ENCODE measurements at places on chromosomes 12 and 14.
A peak's percentile ranks its signal among the peaks of the same experiment; 100 is the strongest.

DNA sequence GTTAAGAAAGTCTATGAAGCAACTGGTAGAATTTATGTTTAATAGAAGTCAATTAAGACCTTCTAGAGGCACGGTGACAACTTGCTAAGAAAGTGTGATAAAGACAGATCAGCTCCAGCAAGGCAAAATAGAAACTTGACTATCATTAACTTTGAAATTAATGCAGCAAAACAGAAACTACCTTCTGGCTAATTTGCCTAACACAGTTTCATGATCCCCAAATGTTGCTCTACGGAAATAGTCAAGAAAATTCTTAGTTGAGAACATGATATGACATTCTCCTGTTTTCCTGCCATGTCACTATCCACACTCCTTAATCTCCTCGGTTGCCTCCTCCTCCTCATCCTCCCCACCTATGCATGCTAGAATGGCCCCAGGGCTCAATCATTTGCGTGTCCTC lies 4.2 kb downstream of the DENND5B start:
- no peak for DNase-seq

DNA sequence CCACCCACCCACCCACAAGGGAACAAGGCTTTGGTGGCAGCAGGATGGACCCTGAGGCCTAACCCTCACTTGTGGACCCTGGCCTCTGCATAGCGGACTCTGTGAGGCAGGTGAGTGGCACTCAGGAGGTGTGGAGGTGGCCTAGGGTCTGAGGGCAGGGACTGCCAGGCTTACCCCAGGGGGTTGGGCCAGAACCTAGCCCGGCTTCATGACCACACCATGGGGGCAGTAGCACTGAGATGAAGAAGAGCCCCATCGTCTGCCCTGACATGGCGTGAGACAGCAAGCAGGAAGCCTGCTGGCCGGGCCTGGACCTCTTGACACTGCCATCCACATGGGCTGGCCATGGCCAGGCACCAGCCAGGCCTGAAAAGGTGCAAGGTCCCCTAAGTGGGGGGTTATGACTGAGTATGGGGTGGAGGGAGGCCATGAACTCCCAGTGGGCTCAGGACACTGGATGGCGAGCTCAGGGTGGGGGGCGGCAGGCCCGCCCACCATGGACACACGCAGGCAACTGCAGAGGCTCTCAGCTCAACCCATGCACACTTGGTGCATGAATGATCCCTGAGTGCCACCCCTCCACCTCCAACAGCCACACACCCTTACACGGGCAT lies 29.3 kb downstream of the JAG2 start:
- peak; percentile 18 for DNase-seq

- no peak for DNase-seq
These were observed 212.4 kb downstream of the EGLN3 start for GRCh38 chr14:33738491-33738890.

- DNase-seq = no peak
These were observed 1.2 kb downstream of the LMO3 start for GRCh38 chr12:16604596-16605252.

DNA sequence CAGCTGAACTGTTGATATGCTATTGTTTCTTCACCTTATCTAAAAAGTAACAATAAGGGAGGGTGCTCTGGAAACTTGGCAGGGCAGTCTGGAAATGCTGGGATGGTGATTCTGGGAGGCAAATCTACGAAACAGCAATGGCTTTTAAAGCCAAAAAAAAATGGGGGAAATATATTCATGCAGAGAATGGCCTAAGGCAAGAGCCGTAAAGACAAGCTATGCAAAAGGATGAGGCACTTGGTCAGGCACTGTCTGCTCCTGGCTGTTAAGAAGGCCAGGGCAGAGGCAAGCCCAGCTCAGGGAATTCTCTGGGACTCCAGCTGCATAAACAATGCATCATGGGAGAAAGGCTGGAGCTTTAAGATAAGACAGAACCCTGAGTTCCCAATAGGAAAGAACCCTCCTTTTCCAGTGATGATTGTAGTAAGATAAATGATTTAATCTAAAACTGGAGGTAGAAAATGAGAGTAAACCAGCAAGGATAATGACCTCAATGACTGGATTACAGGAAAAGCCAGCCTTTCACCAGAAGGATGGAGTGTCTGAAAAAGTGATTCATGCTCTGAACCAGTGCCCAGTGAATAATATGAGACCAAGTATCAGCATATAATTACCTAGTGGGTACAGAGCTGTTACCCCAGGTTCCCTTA lies 46.0 kb downstream of the ITPR2 start:
- no peak for DNase-seq

DNA sequence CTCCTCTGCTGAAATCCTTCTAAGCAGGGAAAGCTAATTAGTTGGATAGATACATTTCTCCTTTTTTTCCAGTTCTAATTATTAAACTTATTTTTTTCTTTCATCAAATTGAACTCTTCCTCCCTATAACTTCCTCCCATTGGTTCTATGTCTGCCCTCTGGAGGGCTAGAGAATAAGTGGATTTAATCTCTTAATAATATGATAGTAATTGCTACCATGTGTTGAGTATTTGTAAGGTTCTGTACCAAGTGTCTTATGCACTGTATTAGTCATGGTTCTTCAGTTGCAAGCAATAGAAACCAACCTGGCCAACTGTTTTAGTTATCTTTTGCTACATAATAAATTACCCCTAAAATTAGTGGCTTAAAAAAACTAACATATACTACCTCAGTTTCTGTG lies 190.5 kb upstream of the PLXNC1 start:
- no peak for DNase-seq

DNA sequence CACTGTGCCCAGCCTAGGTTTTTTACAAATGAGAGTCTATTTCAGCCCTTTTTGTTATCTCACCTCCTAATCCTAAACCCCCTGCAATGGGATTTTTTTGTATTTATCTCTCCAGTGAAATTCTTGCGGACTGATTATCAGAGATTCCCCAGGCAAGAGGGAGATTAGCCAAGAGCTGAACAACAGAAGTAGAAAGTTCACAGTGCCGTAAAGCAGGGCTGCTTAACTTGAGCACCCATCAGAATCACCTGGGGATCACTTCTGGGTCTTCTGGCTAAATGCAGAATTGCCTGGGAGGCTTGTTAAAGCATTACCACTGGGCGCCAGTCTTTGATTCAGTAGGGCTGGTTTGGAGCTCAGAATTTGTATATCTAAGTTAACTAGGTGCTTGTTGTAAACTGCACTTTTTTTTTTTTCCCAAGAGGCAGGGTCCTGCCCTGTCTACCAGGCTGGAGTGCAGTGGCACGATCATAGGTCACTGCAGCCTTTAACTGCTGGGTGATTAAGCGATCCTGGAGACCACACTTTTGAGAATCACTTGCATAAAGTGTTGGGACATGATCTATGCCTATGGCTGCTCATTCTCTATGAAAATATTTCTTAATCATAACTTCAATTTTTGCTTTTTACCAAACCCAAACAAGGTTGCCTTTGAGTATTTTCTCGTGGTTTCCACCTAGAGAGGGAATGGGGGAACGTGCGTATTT lies 1.1 kb upstream of the DPPA3 start:
- DNase-seq = no peak

DNA sequence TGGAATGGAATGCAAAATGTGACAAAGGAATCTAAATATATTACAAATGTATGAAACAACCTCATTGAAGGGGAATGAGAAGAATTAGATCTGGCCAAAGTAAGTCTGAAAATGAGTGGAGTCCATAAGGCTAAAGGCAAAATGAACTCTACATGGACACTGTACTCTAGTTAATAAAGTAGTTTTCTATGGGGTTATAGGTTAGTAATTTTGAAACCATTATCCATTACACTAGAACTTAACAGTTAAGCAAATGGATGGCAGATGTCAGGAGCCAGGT lies 222.1 kb downstream of the NUAK1 start:
- DNase-seq = no peak

DNA sequence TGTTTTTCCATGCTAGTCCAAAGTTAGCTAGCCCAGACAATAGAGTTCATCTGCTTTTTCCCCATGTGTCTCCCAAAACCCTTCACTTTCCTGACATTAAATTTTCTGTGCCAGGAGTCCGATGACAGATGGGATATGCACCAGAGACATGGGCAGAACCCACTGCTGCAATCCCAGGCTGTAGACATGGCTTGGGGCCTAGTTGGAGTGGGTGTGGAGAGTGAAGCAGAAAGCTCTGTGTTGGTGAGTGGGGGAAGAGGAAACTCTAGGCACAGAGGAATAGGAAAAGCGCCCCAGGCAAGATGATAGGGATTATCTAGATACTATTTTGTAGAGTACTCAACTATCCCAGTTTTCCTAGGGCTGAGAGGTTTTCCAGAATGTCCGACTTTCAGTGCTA lies 4.8 kb upstream of the KRT74 start:
- DNase-seq = no peak

- no peak for DNase-seq
These were observed 275.3 kb downstream of the CCER1 start for GRCh38 chr12:90679674-90680073.

GRCh38 chr14:90620568-90621077 lies 195.6 kb downstream of the TTC7B start:
- DNase-seq = no peak

GRCh38 chr12:97752129-97752528 lies 289.5 kb downstream of the RMST start:
- no peak for DNase-seq

DNA sequence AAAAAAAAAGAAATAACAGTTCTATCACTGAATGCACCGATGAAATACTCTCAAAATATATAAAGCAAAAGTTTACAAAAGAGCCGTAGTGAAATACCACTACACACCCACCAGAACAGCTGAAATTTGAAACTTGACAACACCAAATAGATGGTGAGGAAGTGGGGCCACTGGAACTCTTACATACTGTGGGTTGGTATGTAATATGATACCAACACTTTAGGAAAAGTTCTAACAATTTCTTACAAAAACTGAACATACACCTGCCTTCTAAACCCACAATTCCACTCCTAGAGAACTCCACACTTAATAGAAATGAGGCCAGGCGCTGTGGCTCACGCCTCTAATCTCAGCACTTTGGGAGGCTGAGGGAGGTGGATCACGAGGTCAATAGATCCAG lies 14.1 kb downstream of the EIF5 start:
- no peak for DNase-seq

DNA sequence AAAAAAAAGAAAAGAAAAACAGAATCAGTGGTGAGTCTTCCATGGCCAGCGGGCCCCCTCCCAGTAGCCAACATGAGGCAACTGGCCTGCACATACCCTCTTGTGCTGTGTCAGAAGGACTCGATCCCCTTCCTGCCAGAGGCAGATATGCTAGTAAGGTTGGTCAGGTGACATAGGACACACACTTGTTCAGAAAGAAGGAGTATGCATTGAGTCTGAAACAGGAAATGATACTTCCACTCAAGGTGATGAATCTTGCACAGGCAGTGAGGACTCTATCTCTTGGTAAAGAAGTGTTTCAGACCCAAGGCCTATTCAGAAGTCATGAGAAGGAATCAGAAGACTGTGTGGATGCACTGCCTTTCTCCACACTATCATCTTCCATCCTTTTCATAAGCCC lies 269.7 kb upstream of the FAR2 start:
- DNase-seq = no peak

DNA sequence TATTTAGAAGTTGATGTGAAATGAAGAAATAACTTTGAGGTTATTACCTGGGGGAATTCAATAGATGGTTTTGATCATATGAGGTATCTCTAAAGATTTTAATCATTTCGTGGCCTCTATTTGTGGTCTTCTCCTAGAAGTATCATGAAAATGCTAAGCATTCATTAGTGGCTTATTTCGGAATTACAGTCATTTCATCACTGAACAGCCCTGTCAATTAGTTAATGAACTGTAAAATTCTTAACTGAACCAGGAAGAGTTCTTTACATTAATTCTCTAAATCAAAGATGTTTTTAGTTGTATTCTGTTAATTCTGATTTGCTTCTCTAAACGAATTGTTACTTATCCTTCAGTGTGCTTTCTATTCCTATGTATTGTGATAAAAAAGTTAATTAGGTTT lies 248.9 kb downstream of the PAX9 start:
- DNase-seq = no peak

DNA sequence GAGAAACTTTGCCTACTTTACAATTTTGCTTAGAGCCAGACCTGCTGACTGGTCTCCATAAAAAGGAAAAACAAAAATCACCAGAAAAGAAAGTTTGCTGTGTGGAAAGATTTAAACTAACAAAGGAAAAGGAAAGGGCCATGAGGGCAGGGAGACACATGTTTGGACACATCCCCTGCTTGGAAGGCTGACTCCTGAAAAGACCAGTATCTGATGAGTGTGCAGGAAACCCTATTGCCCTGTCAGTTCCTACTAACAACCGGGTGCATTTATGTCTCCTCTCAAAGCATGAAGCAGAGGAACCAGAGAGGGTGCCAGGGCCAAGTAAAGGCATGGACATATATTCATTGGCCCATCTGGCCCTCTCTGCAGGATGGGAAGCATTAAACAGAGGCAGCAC lies 7.0 kb upstream of the STAB2 start:
- DNase-seq = no peak

DNA sequence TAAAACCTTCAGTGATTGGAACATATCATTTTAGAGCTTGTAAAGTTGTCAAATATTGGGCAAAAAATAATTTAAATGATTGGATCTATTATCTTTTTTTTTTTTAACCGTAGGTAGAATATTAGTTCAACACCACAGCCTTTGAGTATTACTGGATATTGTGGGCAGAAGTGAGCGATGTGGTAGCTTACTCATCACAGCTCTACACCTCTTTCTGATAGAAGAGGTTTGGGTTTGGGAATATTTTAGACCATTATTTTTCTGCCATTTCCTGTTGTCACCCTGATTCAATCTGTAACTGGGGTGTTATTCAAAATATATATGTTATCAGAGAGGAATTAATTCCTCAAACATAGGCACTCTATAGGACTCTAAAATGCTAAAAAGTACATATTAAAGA lies 34.8 kb upstream of the SLC38A2 start:
- DNase-seq = no peak
